Glutamatergic neuron (in vitro differentiated cells): ENCODE measurements at places on chromosomes 11 and 22. TPM values are rescaled to one million over a fixed set of nuclear protein-coding genes. Genes with fewer than 3 reads are reported as not detected.
A peak's percentile ranks its signal among the peaks of the same experiment; 100 is the strongest.

DNA sequence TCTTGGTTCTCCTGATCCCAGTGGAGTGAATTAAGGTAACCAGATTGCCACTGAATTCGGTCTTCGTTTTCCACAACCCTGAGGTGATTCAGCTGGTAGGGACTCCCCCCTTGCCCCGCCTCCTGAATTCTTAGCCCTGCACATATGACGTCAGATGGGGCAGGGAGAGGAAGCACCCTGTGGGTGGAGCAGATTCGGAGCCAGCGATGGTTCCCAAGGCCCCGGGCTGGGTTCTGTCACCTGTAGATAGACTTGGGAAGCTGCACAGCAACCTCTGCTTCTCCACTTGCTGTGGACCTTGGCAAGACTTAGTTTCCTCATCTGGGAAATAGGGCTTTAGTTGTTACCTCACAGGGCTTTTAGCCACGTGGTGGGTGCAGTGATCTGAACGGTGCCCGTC lies 67.8 kb downstream of the CTTN start:
- DNase-seq: no peak

Gene GAB4
- 0.15 TPM for total RNA-seq

DNA sequence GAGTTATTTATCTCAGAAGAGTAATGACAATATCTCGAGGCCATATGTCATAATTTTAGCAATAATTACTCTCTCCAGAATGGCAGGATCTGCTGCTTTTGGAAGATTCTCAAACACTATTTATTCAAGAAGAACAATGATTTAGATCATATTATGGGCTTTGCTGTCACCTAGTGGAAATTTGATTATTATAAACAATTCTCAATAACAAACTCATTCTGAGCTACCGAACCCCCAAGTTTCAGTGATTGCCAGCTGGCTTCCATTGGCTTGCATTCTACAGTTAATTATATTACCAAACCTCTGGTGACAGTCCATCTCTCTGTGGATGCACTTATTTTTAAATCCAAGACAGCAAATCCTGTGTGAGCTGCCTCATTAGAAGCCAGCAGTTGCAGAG lies 27.9 kb upstream of the SLC36A4 start:
- DNase-seq: no peak

- no peak for DNase-seq
Observed at GRCh38 chr11:11608783-11609232, 13.0 kb downstream of the GALNT18 start.

GRCh38 chr11:106216281-106216680 lies 138.8 kb downstream of the AASDHPPT start:
- DNase-seq: no peak

- DNase-seq: peak; percentile 52
Observed at GRCh38 chr22:20551805-20552442, 44.5 kb downstream of the MED15 start.

- no peak for DNase-seq
Observed at GRCh38 chr11:5151713-5152153, 2.8 kb downstream of the OR52A1 start.

GRCh38 chr11:126997196-126997595 lies 3.4 kb downstream of the KIRREL3 start:
- no peak for DNase-seq

- no peak for DNase-seq
Observed at GRCh38 chr22:17804331-17805080, 30.2 kb upstream of the BID start.

GRCh38 chr11:77602381-77603088 lies 12.8 kb downstream of the AQP11 start:
- no peak for DNase-seq

GRCh38 chr11:45079567-45079942 lies 66.9 kb upstream of the PRDM11 start:
- no peak for DNase-seq

Gene P2RY6
- not detected for total RNA-seq

- DNase-seq: no peak
Observed at GRCh38 chr11:8087185-8087584, 6.2 kb downstream of the TUB start.

DNA sequence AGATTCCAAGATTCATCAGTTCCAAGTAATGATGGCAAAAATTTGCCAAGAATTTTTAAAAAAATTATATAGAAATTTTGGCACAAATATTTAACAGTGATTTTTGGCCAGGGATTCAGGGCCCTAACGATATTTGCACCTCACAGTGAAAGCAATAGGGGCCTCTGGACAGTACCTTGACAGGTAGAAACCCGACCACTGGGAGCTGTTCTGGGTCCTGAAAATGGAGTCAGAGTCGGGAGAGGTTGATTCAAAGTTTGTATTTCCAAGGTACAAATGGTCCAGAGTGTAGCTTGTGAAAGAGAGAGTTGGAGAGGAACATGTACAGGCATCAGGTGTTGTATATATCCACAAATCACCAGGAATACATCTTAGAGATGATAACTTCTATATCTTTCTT lies 41.6 kb downstream of the MRGPRX2 start:
- no peak for DNase-seq

DNA sequence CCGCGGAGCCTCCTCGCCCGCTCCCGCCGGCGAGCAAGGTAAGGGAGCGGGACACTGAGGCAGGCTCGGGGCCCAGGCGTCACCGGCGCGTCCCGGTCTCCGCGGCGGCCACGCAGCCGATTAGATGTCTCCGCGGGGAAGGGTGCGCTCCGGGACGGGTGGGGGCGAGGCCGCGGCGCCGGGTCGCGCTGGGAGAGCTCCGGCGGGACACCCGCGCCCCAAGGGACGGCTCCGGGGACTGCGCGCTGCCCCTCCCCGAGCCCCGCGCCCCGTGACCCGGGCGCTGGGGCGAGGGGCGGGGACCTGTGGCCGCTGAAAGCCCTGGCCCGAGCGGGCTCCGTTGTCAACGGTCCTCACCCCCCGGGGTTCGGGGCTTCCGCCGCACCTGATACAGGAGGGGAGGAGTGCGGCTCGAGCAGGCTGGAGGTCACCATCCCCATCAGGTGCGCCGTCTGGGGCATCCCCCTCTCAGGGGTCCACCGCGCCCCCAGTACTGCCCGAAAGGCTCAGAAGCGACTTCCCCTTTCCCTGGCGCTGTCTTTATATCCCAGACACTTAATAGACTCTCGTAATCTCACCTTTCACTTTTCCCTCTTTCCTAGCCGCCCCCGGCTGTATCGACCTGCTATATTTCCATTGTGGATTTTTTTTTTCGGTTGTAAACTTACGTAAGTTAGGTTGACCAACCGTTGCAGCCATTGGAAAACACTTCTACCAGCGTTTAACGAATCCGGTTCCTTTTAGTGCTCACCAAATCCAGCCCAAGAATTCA lies 573 bp downstream of the PPFIA1 start:
- peak; percentile 49 for DNase-seq

- no peak for DNase-seq
Observed at GRCh38 chr11:22898036-22898435, 37.8 kb upstream of the CCDC179 start.

Gene SNX32
- 14.7 TPM for total RNA-seq

DNA sequence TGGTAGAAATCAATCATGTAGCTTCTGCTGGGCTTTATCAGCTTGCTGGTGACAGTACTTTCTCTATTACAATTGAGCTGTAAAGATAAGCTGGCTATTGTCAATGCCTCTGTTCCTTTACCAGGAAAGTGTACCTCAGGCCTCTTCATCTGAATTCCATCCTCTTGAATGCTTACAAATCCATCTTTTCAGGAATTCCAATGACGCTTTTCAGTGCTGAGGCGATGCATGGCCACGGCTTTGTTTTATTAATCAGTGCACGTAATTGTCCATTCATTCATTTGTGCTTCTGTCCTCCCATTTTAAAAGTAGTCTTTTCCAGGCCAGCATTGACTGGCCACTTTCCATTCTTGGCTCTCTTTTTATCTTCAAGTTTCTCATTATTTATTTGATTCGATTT lies 202.0 kb downstream of the PGR start:
- DNase-seq: no peak

- DNase-seq: no peak
Observed at GRCh38 chr22:50304528-50305392, 2.7 kb downstream of the PLXNB2 start.

DNA sequence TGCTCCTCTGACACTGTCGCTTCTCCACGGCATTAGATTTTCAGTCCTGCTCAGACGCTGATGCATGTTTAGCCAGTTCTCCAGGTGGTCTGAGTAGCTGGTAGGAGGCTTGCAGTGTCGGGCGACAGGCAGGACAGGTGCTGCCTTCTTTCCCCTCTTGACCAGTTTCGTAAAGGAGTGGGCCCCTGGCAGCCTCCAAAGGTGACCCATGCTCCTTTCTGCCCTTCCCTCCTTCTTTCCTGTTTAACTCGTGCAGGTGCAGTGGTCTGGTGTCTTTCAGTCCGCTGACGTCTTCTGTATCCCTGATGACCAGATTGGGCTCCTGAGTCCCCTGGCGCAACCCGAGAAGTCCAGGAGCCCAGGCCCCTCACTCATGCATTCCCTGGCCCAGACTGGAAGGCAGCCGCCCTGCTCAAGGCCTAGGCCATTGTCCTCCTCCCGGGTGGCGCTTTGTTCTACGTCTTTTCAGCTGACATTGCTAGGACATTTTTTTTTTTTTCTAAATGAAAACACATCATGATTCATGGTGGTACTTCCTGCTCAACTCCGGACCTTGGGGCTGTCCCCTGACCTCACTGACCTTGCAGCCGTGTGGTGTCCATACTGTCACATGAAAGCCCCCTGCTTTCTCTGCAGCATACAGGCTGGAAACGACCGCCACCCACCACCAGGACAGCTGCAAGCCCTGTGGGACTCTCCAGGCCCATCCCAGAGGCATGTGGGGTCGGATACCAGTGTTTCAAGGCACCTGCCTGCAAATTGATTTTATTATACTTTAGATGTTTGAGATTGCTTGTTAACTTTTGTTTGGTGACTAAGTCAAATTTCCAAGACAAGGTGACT lies 25.5 kb upstream of the TXNRD2 start:
- no peak for DNase-seq

- no peak for DNase-seq
Observed at GRCh38 chr22:31583861-31584485, 78.0 kb downstream of the PISD start.

DNA sequence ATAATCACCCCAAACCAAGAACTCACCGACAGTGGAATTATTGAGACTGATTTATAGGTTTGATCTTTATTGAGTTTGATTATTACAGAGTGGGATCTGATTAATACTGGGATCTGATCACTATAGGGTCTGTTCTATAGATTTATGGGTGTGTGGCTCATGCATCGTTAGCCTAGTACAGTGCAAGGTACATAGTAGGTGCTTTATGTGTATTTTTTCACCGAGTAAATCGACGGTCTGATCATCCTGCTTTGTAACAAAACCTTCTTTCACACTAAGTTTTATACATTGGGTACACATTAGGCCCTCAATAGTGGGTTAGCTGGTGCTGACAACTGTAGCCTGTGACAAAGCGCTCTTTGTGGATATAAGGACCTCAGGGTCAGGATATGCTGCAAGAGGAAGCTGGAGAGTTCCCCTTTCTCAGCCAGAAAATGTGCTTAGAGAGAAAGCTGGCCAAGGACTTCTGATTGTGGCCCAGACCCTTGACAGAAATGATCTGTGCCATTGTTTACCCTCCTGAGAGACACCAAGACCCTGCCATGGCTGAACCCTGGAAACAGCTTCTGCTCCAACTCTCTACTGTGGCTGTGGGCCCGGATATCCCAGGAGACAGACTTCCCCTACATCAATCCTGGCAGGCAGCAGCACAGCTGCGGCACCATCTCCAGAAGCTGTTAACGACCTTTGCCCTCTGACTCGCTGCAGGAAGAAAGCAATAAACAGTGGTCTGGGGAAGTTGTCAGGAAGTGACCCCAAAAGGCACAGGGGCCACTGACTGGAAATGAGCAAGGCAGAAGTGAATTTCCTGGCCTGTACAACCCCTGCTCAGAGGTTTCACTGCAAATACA lies 16.1 kb upstream of the TPP1 start:
- peak; percentile 74 for DNase-seq

Gene LMO1
- 5.7 TPM for total RNA-seq

Gene FGF3
- total RNA-seq: not detected

- DNase-seq: no peak
Observed at GRCh38 chr22:19509191-19509590, 15.0 kb downstream of the CLDN5 start.

- no peak for DNase-seq
Observed at GRCh38 chr11:120954381-120954780, 69.5 kb upstream of the TBCEL start.

DNA sequence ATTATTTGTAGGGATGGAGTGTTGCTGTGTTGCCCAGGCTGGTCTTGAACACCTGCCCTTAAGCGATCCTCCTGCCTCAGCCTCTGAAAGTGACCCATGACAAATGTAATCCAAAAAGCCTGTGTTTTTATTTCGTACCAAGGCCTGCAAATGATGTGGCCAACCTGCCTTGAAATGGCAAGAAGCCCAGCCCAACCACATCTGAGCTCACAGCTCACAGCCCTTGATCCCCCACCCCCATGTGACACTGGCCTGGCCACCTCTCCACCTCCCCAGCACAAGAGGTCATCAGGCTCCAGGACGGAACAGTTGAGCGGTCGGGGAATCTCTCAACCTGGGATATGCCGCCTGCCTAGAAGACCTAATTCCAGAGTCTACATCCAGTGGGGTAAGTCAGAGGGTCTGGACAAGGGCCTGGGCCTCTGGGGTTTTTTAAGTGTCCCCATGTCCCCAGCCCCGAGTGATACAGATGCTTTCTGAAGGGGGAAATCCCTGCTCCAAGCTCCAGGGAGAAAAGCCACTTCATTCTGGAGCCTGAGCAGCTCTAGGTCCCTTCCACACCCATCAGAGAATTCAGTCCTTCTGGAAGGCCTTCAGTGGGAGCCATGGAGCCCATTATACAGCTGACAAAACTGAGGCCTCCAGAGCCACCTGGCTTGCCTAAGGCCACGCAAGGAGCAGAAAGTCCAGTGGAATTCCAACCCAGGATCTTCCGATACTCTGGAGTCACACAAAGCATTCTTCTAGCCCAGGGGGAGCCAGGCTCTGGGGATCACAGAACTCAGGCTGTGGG lies 70.7 kb downstream of the MN1 start:
- no peak for DNase-seq

GRCh38 chr22:37051391-37052385 lies at the start of gene KCTD17:
Gene KCTD17, plus strand, starts transcription at chr22:37051742. Its CDS starts 19 bp downstream, at chr22:37051761.
- DNase-seq: peak; percentile 83

GRCh38 chr11:57704932-57705331 lies 7.1 kb downstream of the MED19 start:
- DNase-seq: no peak

DNA sequence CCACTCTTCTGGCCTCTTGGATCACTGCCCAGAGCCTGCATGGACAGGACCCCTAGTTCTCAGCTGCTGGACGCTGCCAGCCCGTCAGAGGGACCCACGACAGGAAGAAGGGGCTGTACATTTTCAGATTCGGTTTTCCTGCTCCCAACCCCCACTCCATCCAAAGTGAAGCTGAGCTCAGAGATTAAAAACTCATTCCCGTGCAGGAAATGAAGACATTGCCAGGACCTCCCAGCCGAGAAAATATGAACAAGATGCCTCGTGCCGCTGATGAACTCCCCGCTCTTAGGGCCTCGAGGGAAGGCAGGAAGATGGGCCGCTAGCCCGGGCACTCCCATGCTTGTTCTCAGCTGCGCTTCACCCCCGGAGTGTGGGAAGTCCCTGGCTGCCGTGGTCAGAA lies 36.1 kb downstream of the RPUSD4 start:
- no peak for DNase-seq

- DNase-seq: no peak
Observed at GRCh38 chr11:96748639-96749370, 359.0 kb downstream of the JRKL start.

Gene MGAT3
- 12.8 TPM for total RNA-seq

GRCh38 chr11:107118025-107118720 lies 99.9 kb upstream of the GUCY1A2 start:
- no peak for DNase-seq
